ENCODE measurements at places on chromosomes 6 and 20.
A peak's percentile ranks its signal among the peaks of the same experiment; 100 is the strongest.

DNA sequence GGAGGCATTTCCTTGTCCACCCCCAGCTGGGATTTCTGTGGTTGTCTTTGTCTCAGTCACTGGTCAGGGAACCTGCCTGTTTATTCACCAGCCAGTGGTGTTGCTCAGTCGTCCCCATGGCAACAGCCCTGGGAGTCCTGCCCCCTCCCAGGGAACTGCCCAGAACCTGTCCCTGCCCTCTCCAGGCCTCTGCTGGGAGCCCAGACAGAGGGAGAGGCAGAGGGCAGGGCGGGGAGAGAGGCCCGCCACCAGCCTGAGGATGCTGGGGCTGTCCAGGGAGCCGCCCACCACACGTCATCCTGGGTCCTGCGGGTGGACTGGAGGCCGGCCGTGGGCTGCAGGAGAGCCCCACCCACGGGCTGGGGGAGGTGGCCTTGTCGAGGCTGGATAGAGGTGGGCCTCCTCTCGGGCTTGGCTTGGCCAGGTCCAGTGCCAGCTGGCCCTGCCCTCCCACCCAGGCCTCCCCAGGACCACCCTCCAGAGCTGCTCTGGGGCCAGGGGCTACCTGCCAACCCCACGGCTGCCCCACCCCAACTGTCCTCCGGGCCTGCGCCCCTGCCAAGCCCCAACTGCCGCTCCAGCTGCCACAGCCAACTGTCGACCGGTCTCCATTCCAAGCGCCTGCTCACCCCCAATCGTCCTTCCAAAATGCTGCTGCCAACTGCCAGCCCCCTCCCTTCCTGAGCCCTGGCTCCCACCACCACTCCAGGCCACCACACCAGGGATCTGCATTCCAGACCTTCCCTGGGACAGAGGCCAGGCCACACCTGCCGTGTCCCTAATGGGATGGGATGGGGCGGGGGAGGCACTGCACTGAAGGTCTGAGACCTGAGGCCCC lies 4.2 kb upstream of the ZBTB46 start:
- peak; percentile 96 for DNase-seq

DNA sequence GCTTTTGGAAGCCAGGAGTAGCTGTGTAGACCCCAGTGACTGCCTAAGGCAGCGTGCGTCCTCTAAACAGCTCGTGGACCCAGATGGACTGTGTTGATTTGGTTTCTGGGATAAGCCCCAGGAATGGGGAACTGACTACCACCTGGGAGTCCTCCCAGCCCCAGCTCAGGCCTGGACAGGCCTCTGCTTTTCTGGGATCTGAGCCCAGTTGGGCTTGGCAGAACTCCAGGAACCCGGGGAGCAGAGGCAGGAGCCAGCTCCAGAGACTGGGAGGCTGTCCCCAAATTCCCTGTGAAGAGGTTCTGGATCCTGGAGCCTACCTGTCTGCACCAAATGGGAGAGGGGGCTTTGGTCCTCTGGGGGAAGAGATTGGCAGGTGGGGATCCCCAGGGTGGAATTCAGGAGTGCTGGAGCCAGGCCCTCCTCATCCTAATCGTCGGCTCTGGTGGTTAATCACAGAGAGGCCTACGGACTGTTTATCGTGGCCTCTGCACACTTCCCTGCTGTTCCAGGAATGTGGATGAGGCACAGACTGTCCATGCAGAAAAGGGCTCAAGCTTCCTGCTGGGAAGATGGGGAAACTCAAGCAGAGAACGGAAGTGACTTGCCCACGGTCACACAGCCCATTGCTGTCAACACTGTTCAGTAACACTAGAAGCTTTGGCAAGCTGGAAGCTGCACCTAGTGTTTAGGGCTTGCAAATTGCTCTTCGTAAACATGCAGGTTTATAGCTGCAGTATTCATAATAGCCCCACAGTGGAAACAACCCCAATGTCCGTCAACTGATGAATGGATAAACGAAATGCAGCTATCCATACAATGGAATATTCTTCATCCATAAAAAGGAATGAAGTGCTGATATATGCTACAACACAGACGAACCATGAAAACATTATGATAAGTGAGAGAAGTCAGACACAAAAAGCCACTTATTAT lies 100.6 kb downstream of the KCNB1 start:
- peak; percentile 35 for DNase-seq

DNA sequence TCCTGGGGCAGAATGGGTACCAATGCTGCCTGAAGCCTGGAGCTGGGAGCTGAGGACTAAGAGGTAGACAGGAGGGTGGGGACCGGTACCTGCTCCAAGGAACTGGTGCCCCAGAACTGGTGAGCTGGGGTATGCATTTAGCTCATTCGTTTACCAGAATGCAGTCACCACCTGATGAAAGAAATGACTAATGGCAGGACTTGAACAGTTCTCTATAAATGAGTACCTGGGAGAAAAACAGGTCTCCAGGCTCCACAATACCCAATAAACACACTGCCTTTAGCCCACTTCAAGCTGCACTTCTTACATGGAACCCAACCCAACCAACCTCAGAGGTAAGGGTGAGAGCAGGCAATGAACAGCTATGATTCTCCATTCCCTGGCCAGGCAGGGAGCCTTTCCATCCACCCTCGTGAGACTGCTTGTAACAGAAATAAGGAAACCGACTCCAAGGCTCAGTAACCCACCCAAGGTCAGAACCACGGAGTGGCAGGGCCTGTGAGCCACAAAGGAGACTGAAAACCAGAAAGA lies 15.4 kb downstream of the FKBP1A start:
- no peak for DNase-seq

- DNase-seq: no peak
Observed at GRCh38 chr6:5781019-5781418, 225.7 kb downstream of the NRN1 start.

DNA sequence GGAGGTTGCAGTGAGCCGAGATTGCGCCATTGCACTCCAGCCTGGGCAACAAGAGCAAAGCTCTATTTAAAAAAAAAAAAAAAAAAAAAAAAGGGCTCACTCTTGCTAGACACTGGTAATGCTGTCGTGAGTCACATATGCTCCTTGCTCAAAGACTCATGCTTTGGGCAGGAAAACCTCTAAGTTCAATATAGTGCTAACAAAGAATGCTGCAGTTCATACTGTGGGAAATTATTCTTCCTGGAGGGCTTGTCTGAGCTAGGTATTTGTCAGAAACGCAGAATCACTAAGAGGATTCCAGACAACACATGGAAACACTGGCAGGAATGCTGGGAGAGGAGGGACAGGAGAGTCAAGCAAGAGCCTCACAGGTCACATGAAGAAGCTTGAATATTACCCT lies 2.3 kb upstream of the LYRM2 start:
- peak; percentile 44 for DNase-seq

Measured in non-pigmented ciliary epithelial cell (primary cell).